Activated T-cell treated with anti-CD3 and anti-CD28 coated beads, Interleukin-2, amount 50 U/mL, for 4 hours (primary cell): ENCODE measurements at places on chromosomes 16 and 17. TPM values are rescaled to one million over a fixed set of nuclear protein-coding genes. Genes with fewer than 3 reads are reported as not detected.

TOM1L1 gene
- total RNA-seq, result 0.45 TPM

CD300A gene
- 1.3 TPM for total RNA-seq

DNA sequence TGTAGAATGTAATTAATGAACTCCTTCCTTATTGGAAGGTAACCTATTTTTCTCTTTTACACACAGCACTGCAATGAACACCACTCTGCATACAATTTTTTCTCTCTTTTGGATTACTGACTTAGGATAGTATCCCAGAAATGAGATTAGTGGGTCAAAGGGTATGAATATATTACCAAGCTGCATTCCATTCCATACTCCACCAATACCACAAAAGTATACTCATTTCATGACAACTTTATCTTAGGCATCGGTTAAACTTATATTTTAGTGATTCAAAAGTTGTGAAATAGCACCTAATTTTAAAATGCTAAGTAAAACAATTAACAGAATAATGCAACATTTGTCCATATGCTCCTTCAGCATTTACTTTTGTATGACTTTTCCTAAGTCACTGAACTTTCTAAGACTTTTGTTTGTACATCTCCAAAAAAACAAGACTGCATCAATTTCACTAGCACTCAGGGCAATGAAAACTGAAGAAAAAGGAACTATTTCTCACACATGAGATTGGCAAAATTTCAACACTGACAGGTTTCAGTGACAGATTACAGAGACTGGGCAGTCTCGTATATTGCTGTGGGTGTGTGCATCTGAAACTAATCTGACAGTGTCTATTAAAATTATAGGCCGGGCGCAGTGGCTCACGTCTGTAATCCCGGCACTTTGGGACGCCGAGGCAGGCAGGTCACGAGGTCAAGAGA, 32.1 kb downstream of the HELZ start:
- no peak for DNase-seq

DNA sequence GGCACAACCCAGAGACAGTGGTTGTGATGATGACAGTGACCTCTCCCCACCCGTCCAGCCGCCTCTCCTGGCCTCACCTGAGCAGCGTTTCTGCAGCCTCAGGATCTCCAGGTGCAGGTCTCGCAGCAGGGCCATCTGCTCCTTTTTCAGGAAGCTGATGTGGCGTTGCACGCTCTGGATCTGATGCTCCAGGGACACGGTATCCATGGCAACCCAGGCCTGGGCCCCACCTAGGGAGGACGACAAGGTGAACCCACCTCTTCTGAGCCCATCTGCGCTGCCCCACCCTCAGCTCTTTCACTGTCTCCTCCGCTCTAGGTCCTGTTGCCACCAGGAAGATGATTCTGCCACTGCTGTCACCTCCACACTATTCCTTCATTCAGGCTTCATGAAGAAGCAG, 14.5 kb downstream of the CCDC92B start:
- no peak for DNase-seq

DNA sequence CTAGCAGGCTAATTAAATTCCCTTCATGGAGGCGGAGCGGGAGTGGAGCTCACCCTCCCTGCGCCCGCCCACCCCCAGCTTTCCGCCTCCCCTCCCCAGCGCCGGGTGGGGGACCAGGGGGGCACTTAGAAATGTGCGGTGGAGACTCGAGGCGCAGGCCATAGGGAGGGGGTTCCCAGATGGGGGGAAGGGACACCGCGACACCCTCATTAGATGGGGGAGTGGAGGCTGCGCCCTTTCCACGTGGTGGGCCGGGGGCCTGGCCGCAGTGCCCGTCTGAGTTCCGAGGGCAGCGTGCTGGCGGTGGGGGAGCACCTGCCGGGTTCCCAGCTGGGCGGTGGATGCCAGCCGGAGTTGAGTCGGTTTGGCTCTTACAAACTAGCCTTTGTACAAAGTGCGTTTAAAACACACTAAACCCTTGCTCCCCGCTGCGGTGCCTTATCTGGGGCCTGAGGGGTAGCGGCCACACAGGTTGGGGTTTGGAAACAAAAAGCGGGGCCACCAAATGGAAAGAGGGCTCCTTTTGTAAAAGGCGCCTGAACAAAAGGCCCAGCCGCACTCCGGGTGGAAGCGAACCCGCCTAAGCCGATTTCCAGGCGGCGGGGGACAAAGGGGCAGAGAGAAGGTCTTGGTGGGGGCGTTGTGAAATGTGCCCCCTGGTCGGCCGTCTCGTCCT, 1.4 kb downstream of the GSE1 start:
- no peak for DNase-seq

DNA sequence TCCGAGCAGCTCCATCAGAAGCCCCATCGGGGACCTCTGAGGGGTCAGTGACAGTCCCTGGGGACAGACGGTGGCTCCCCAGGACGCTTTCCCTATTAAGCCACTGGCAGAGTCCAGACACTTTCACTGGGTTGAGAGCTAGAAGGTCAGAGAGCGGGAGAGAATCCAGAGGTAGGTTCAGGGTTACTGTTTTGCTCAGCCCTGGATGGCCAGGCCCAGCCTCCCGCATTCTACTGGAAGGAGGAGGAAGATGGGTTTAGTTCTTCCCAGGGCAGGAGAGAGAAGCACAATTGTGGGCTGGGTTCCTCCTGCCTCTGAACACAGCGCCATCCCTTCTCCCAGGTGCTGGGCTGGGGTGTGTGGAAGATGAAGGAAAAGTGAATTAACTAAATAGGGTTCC, 452.8 kb downstream of the SLC39A11 start:
- DNase-seq, result no peak

DNA sequence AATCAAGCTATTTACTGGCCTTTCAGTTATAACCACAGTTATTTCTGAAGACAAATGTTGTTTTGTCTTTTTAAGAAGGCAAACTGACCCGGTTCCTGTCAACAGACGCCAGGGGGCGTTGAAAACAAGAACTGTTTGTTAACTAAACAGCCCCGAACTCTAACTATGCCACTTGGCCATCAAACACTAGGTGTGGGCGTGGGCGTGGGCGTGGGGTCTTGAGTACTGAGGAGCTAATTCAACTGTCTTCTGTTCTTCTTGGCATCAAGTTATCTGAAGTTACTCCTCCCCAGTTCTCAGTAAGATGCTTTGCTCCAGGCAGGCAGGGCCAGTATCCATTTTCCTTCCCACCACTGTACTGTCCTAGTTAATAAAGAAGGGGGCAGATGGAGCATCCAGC, 63.3 kb upstream of the MTMR4 start:
- peak; percentile 46 for DNase-seq

DNA sequence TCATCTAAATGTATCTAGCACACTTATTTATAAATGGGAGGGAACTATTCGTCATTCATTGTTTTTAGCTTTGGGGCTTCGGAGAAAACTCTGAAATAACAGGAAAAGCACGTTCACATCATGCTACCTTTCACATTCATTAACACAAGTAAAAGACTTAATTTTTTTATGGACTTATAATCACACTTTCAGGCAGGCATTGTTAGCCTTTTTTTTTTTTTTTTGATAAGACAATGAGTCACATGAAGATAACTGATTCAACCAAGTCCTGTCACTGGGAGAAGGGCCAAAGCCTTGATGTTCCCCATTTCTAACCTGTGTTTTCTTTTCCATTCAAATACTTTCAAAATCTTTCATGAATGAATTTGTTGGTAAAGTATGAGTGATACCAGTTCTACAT, 631.3 kb upstream of the CA10 start:
- DNase-seq, result no peak

DNA sequence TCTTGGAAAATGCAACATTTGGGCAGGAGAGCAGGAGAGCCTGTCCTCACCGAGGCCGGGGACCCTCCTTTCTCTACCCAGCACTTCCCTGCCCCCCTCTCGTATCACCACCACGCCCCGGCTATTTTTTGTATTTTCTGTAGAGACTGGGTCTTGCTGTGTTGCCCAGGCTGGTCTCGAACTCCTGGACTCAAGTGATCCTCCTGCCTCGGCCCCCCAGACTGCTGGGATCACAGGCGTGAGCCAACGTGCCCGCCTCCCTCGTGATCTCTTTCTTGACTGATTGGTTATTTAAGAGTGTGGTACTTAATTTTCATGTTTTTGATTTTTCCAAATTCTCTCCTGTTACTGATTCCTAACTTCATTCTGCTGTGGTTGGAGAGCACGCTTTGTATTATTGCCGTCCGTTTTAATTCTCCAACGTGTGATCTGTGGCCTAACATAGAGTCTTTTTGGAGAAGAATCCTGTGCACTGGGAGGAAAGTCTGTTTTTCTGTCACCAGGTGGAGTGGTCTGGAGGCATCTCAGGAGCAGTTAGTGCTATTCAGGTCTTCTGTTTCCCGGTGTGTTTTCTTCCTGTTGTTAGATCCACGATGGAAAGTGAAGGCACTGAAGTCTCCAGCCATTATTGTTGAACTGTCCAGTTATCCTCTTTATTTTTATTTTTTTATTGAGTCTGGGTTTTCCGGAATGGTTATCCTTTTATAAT, 40.4 kb downstream of the ZNF778 start:
- DNase-seq, result no peak

GRCh38 chr17:57296231-57296630, 39.9 kb downstream of the MSI2 start:
- DNase-seq, result no peak

DNA sequence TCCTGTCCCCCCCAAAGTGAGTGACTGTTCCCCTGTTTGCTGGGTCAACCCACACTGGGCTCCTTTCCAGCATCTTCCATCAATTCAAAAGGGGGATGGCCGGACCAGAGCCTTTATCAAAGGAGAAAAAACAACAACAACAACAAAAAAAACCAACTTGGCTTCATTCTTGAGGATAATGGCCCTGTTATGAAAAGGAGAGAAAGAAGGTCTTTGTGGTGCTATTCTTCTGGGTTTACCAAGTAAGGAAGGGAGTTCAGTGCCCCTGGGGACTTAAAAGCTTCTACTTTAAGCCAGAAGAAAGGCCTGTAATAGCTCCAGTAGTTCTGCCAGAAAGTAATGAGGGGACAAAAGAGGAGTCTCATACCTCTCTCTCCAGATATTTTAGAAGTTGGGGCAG, 71.5 kb downstream of the RGS9 start:
- DNase-seq, result no peak

DNA sequence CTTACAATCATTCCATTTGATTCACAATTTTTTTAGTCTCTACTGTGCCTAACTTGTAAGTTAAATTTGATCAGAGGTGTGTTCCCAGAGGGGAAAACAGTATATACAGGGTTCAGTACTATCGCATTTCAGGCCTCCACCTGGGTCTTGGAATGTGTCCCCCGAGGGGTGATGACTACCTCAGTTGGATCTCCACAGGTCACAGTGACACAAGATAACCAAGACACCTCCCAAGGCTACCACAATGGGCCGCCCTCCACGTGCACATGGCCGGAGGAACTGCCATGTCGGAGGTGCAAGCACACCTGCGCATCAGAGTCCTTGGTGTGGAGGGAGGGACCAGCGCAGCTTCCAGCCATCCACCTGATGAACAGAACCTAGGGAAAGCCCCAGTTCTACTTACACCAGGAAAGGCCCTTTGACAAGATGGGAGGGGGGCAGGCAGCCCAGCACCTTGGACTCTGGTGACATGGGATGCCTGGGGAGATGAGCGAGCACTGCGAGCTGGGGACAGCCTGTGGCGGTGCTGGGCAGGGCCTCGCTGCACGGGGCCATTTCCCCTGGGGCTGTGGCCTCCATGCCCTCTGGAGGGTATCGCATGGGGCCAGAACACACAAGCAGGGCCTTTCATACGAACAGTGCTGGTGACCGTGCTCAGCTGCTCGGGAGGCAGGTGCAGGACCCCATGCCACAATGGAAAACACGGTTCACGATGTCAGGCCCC, 33.9 kb downstream of the PDIA2 start:
- no peak for DNase-seq

GRCh38 chr17:80050706-80051105, 14.3 kb downstream of the CCDC40 start:
- DNase-seq, result no peak

DNA sequence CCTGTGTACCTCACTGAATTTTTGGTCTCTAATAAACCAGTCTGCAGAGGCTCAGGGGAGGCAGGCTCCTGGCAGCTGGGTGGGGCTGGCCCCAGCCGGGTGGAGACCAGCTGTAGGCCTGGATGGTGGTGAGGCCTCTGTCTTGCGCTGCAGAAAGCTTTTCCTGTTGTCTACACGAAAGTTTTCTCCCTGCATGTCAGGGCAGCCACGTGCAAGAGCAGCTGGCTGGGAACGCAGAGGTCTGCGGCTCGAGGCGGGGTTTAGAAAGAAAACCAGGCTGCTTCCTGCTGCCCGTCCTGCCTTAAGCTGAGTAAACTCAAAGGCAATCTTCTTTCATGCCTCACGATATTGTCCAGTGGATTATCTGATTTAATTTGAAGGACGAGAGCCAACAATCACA, 2.4 kb downstream of the SERPINF1 start:
- peak; percentile 40 for DNase-seq

GRCh38 chr16:9159839-9160550, 68.6 kb downstream of the HAPSTR1 start:
- no peak for DNase-seq

GRCh38 chr16:67922740-67923139, 8.9 kb downstream of the CTRL start:
- no peak for DNase-seq

GRCh38 chr16:50702725-50703124, 9.3 kb downstream of the NOD2 start:
- DNase-seq, result no peak

- DNase-seq, result no peak
These were observed 35.1 kb downstream of the GSE1 start for GRCh38 chr16:85648070-85648714.

DNA sequence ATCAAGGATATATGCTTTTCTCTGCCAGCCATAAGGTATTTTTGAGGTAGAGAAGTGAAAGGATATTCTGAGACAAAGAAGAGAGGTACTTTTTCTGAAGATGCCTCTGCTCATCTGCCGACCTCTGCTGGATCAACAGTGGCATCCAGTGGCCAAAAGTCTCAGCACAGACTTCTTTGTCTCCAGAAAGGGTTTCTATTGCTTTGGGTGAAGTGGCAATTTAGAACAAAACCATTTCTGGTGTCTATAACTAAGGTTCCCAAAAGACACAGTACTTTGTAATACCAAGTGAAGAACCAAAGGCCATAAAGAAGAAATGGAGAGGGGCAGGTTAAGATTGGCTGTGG, 155.2 kb upstream of the C17orf78 start:
- peak; percentile 5 for DNase-seq

GRCh38 chr16:68396481-68396880, 51.8 kb downstream of the SMPD3 start:
- peak; percentile 42 for DNase-seq

DNA sequence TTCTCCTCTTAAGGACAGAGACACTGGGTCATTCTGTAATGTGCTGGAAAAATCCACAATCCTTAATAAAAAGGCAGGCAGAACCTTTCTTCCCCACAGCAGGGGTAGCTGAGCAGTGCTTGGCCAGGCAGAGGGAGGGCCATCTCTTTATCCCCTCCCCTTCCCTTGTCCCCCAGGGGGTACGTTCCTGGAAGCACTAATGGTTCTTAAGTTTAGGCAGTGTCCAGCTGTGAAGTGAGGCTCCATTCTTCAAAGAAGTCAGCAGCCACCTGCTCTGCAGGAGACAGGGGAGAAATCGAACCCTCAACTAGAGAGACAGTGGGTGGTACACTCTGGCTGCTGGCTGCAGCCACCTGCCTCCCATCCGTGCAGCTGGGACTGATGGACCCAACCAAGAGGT, 533.9 kb upstream of the CDH11 start:
- DNase-seq, result no peak
